ENCODE measurements at places on chromosomes 11 and 22.

GRCh38 chr11:88779577-88779976 is 286.2 kb downstream of the GRM5 start:
- DNase-seq, result no peak

DNA sequence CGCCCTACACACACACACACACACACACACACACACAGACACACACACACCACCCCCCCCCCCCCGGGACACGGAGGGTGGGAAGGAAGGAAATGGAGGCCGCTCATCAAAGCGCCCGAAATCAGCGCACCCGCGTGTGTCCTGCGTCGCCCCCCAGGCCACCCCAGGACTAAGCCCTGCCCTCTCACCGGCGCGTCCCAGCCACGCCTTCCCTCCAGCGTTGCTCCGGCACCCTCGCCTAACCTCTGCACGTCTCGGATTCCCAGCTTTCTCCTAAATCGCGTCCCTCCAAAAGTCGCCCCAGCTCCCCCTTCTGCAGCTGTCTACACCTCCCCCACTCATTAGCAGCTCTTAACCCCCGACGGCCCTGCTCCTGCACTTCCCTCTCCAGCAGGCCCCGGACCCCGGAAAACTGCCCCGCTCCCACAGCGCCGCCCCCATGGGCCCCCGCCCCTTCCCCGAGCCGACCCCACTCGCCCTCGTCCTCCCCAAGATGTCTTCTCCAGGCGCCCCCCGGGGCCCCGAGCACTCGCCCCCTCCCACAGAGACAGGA is 557 bp downstream of the PACSIN2 start:
- DNase-seq, result no peak

GRCh38 chr11:91872243-91872642 is 352.4 kb upstream of the FAT3 start:
- no peak for DNase-seq

DNA sequence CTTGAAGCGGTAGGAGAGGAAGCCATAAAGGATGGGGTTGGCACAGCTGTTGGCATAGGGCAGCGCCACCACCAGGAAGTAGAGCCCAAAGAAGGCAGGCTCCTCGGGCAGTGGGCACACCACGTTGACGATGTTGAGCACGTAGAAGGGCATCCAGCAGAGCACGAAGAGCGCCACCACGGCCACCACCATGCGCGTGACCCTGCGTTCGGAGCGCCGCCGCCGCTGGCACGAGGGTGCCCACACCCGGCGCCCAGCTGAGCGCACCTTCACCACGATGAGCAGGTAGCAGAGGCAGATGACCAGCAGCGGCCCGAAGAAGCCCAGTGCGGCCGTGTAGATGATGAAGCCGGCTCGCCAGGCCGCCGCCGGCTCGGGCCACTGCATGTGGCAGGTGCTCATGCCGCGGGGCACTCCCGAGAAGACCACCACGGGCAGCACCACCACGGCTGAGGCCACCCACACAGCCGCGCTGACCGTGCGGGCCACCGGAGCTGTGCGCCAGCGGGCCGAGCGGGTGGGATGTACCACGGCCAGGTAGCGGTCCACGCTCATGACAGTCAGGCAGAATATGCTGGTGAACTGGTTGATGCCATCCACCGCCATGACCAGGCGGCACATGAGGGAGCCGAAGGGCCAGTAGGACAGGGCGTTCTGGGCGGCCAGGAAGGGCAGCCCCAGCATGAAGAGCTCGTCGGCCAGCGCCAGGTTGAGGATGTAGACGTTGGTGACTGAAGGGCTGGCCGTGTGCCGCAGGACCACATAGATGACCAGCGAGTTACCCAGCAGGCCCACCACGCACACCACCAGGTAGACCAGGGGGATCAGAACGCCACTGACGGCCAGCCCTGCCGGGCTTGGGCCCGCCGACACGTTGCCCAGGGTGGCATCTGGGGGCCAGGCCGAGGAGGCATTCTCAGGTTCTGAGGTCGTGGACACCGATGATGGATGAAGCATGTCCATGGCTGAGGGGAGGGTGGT is 5.1 kb downstream of the SSTR3 start:
- no peak for DNase-seq

- DNase-seq, result no peak
Observed at GRCh38 chr11:111549869-111550203, 9.3 kb downstream of the LAYN start.

GRCh38 chr11:68617925-68618809 is 66.2 kb upstream of the GAL start:
- no peak for DNase-seq

GRCh38 chr11:19404787-19405186 is 164.0 kb upstream of the E2F8 start:
- DNase-seq, result no peak

DNA sequence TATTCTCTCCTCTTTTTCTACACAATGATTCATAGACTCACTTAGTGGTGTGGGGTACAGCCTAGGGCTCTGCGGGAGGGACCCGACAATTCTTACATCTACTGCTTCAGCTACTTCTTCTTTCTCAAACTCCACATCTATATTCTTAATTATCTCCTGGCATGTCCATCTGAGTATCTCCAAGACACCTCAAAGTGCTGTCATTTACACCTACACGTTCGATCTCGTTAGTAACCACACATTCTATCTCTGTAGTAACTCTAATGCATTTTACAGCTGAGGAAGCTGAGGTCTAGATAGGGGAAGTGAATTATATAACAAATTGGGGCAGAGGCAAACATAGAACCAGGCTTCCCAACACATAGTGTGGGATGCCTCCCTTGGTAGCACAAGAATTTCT is 27.7 kb upstream of the RRM1 start:
- no peak for DNase-seq

All from stimulated activated CD8-positive, alpha-beta memory T cell treated with anti-CD3 and anti-CD28 coated beads, Interleukin-4, amount 100 ng/mL, for 24 hours (primary cell).